ENCODE measurements at places on chromosomes 1 and 21. TPM values are rescaled to one million over a fixed set of nuclear protein-coding genes. Genes with fewer than 3 reads are reported as not detected.
A peak's percentile ranks its signal among the peaks of the same experiment; 100 is the strongest.

DNA sequence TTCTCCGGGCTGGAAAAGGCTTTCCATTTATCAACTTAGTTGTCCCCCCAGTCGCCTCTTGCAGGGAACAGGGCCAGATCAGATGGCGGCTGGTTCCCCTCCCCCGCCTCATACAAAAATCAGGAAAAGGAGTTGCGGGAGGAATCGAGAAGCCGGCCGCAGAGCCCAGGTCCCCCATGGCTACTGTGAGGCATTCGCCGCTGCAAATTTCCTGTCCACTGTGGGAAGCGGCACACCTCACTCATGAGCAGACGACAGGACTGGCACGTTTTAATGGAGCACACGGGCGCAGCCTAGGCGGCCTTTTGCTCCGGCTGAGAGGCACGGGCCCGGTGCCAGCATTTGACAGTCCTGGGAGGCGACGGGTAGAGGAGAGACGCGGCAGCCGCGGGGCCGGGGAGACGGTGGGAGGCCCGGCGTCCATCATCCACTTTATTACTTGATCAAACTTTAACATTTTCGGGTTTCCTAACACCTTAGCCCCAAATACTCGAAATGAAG lies 1.1 kb downstream of the GNG4 start:
- H3K27ac ChIP-seq, result no peak overlapping the region
- peak overlapping the region; percentile 64 for H3K4me3 ChIP-seq
- no peak for DNase-seq
- H3K4me1 ChIP-seq, result peaks cover 27% of the 10 kb centered on the region
- no peaks in the 10 kb centered on the region for H3K36me3 ChIP-seq

- no peak for DNase-seq
- H3K4me1 ChIP-seq, result peaks cover 8% of the 10 kb centered on the region
- no peak overlapping the region for H3K4me3 ChIP-seq
- H3K36me3 ChIP-seq, result no peaks in the 10 kb centered on the region
These were observed 387.6 kb downstream of the PCP4 start for GRCh38 chr21:40254540-40255465.

DNA sequence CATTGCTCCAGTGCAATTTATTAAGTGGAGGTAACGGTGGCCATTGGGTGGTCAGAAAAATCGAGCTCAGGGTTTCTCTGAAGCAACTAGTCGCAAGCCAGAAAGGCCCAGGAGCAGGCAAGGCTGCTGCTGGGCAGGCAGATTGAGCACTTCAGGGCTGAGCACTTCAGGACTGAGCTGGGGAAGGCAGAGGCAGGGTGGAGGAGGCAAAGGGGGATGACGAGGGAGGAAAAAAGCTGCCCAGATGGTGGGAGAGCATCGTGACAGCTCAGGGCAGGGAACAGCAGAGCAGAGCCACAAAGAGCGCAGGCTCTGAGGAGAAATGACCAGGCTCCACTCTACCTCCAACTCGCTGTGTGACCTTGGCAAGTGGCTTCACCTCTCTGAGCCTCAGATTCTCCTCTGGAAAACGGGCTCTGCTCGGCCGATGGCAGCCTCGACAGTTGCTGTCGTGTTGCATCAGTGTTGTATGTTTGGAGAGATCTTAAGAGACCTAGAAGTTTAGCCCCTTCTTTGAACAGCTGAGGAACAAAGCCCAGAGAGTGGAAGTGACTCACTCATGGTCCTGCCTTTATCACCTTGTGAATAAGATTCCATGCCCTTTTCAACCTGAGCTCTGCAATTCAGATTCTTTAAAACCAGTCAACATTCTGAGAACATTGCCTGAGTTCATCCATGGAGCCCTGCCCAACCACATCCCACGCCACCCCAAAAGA lies 141.4 kb downstream of the SYF2 start:
- H3K36me3 ChIP-seq, result no peaks in the 10 kb centered on the region
- no peak overlapping the region for H3K4me3 ChIP-seq
- H3K4me1 ChIP-seq, result no peaks in the 10 kb centered on the region
- no peaks in the 10 kb centered on the region for H3K27me3 ChIP-seq

C4BPA gene
- not detected for total RNA-seq

CYP4A11 gene
- total RNA-seq, result not detected

DNA sequence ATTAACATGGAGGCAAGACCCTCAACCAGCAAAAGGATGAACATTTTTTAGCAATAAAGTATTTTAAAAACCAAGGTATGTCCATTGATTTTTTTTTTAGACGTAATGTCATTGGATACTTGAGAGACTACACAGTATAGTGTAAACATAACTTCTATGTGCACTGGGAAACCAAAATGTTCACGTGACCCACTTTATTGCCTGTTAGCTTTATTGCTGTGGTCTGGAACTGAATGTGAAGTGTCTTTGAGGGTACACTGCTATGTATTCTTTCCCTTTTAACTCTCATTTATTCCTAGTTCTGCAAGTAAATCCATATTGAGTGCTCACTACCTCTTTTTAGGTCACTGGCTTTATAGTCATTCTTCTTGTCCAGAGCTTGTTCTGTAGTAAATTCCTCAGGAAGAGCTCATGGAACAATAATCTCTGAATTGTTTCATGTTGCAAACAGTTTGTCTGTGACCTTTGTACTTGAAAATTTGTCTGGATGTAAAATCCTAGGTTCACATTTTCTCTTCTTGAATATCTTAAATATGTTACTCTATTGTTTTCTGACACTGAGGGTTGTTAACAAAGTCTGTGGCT lies 20.6 kb downstream of the ABCD3 start:
- no peaks in the 10 kb centered on the region for H3K36me3 ChIP-seq
- peaks cover under 1% of the 10 kb centered on the region for H3K4me1 ChIP-seq
- no peaks in the 10 kb centered on the region for H3K27me3 ChIP-seq
- no peak for DNase-seq
- H3K27ac ChIP-seq, result no peak overlapping the region
- H3K4me3 ChIP-seq, result no peak overlapping the region

DNA sequence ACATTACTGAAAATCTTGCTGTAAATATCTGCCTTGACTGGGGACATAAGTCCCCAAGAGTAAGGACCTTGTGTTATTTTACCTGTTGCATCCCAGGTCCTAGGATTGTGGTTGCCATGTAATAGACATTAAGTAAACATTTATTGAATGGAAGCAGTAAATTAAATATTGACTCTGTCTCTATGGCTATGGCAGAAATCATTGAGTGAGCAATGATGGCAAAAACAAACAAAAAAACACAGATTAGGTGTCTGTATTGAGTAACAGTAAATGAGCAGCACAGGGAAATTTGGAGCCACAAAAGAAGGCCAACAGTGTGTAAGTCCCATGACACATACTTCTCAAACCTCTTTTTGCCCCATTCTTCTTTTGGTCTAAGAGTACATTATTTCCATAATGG lies 240.4 kb downstream of the NFIA start:
- no peak for DNase-seq
- H3K4me1 ChIP-seq, result peaks cover 29% of the 10 kb centered on the region
- no peaks in the 10 kb centered on the region for H3K27me3 ChIP-seq
- no peak overlapping the region for H3K27ac ChIP-seq

GRCh38 chr1:47189844-47190508 lies at the start of gene PDZK1IP1:
Gene PDZK1IP1 (minus strand): TSS chr1:47190036. CDS start chr1:47189932, 104 bp downstream.
- DNase-seq, result no peak
- H3K27me3 ChIP-seq, result no peaks in the 10 kb centered on the region
- no peaks in the 10 kb centered on the region for H3K36me3 ChIP-seq
- H3K4me3 ChIP-seq, result no peak within 1 kb of the TSS
- peak within 1 kb of the TSS; percentile 70 for H3K27ac ChIP-seq
- peaks cover 36% of the 10 kb centered on the region for H3K4me1 ChIP-seq

- no peaks in the 10 kb centered on the region for H3K4me1 ChIP-seq
- no peak overlapping the region for H3K27ac ChIP-seq
- peak; percentile 58 for DNase-seq
- no peaks in the 10 kb centered on the region for H3K36me3 ChIP-seq
These were observed 264.6 kb upstream of the RAB4A start for GRCh38 chr1:229006121-229006870.

FAM72D gene
- 2.0 TPM for total RNA-seq

SHISA4 gene
- 16.2 TPM for total RNA-seq

- no peaks in the 10 kb centered on the region for H3K27me3 ChIP-seq
- no peak overlapping the region for H3K4me3 ChIP-seq
- no peak for DNase-seq
- no peaks in the 10 kb centered on the region for H3K36me3 ChIP-seq
- no peaks in the 10 kb centered on the region for H3K4me1 ChIP-seq
These were observed 804.6 kb upstream of the ADGRL4 start for GRCh38 chr1:79811173-79811572.

OR6K3 gene
- not detected for total RNA-seq

DNA sequence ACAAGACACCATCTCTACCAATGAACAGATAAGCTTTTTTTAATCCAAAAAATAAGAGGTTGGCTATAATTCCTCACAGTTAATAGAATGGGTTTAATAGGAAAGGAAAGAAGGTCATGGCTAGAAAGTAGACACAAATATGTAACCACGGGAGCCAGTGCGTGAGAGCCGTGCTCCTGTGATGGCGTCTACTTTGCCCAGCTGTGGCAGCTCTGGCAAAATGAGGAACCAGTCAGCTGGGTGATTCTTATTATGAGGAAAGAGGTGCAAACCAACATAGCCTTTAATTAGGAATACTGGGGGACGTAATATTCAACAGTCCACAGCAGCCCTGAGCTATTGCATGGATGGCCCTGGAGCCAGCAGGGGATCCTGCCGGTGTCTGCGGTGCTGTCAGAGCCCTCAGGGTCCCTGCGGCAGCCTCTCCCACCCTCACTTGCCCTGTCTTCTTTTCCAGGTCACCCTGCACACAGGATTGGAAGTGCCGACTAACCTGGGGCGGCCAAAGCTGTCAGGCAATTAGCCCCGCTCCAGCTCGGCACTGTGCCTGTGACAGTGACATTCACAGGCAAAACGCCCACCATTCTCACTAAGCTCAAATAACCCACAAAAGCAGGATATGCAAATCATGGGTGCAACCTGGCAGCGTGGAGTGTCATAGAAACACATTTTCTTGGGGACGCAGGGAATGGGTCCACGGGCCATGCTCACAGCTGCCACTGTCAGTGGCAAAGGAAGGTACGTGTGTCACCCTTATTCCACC lies 25.9 kb upstream of the GNPAT start:
- H3K4me3 ChIP-seq, result no peak overlapping the region
- H3K36me3 ChIP-seq, result no peaks in the 10 kb centered on the region
- no peak overlapping the region for H3K27ac ChIP-seq
- DNase-seq, result no peak
- no peaks in the 10 kb centered on the region for H3K4me1 ChIP-seq

DNA sequence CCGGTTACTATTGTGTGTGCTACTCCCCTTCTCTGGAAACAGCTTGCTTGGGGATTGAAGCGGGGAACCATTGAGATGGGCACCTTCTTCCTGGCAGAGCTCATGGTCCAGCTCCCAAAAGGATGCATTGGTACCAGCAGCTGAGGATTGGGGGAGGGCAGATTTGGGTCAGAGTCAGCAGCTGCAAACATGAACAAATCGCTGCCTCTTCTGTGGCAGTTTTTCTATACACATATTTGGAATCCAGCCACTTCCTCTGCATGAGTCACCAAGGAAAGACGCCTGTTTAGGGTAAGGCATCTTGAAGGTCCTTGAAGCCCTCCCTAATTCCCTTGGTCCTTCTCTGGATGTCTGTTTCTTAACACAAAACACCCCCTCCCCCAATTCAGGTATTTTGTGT lies 104.7 kb downstream of the DAB1 start:
- H3K4me3 ChIP-seq, result no peak overlapping the region
- no peak overlapping the region for H3K27ac ChIP-seq
- no peaks in the 10 kb centered on the region for H3K4me1 ChIP-seq
- DNase-seq, result no peak
- H3K27me3 ChIP-seq, result no peaks in the 10 kb centered on the region
- no peaks in the 10 kb centered on the region for H3K36me3 ChIP-seq

Measured in vagina (tissue), 2 donors.